ENCODE measurements at places on chromosomes 3 and 15.
A peak's percentile ranks its signal among the peaks of the same experiment; 100 is the strongest.

GRCh38 chr3:144295613-144296012 lies 324.0 kb downstream of the DIPK2A start:
- no peak overlapping the region for H3K27ac ChIP-seq
- H3K4me3 ChIP-seq, result no peak overlapping the region
- no peak for DNase-seq
- H3K27me3 ChIP-seq, result peaks cover 2% of the 10 kb centered on the region

DNA sequence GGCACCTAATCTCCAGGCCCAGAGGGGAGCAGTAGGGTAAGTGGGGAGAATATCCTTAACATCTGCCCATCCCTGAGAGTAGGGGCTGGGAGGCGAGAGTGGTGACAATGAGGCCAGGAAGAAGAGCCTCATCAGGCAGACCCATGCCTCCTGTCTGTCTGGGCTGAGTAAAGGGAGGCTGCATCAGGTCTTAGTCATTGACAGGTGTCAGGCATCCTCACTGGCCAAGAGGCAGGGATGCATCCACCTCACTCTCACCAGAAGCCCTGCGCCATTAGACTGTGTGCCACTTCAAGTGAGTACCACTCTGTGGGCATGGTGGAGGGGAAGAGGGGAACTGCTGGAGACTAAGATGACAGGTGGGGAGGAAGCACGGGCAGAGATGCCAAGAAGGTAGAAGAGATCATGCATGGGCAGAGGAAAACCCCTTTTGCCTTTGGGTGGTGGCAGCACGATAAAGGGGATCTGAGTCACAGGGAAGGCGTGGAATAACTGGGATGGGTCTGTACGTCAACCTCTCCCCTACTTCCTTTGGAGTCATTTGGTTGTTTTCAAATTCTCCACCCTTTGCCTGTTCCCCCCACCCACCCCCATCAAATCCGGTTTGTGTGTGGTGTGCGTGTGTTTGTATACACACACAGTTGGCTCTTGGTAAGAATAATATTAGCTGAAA lies 14.1 kb downstream of the ANAPC13 start:
- H3K36me3 ChIP-seq, result peaks cover 1% of the 10 kb centered on the region
- no peak overlapping the region for H3K27ac ChIP-seq
- no peak for DNase-seq

DNA sequence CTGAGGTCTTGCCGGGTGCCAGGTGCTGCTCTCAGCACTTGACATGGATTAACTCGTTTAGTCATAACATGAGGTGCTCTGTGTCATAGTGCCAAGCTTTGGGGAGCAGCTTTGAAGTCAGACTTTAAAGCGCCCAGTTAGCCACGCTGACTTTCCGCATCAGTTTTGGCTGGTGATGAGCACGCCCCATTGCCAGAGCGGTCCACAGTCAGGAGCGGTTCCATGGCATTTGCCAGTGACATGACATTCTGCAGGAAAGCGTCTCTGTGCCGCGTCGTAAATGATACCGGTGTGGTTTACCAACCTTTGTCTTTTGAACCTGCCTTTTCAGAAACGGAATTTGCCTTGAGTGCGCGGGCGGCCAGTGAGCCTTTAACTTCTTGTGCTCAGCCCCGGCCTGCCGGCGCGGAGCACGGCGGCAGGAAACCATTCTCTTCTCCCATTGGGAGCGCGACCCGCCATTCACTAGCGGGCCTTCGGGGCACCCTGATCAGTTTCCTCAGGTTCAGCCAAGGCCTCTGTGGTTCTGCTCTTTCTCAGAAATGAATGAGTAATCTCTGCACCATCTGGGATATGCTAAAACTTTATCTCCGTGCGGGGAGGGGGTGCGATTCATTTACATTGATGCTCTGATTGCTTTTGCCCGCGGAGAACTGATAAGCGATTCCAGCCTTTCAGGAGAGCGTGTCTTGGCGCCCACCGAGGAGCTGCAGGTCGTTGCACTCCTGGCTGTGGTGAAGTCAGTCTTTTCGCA lies 1.7 kb upstream of the SLC2A2 start:
- H3K27ac ChIP-seq, result no peak overlapping the region
- H3K4me1 ChIP-seq, result no peaks in the 10 kb centered on the region
- peaks cover 22% of the 10 kb centered on the region for H3K27me3 ChIP-seq
- no peak overlapping the region for H3K4me3 ChIP-seq

DNA sequence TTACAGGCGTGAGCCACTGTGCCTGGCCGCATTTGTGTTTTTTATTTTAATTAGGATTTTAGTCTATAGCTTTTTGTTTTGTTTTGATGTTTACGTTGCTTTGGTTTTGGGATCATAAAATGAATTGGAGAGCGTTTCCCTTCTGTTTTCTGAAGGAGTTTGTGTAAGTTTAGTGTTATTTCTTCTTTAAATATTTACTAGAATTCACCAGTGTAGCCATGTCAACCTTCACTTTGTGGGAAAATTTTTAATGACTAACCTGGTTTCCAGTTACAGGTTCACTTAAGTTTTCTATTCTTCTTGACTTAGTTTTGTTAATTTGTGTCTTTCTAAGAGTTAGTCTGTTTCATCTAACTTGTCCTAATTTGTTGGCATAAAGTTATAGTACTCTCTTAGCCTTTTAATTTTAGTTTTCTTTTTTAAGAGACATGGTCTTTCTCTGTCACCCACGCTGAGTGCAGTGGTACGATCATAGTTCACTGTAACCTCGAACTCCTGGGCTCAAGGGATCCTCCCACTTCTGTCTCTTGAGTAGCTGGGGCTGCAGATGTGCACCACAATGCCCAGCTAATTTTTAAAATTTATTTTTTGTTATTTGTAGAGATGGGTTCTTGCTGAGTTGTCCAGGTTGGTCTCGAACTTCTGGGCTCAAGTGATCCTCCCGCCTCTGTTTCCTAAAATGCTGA lies 61.0 kb downstream of the CHD2 start:
- H3K27me3 ChIP-seq, result no peaks in the 10 kb centered on the region
- H3K27ac ChIP-seq, result peak overlapping the region; percentile 52
- peaks cover 54% of the 10 kb centered on the region for H3K4me1 ChIP-seq
- no peak for DNase-seq
- H3K36me3 ChIP-seq, result peaks cover 81% of the 10 kb centered on the region

- H3K27me3 ChIP-seq, result no peaks in the 10 kb centered on the region
- H3K4me3 ChIP-seq, result no peak overlapping the region
- H3K36me3 ChIP-seq, result peaks cover 8% of the 10 kb centered on the region
- H3K27ac ChIP-seq, result no peak overlapping the region
- DNase-seq, result no peak
Observed at GRCh38 chr15:80155001-80155377, 2.2 kb downstream of the FAH start.

GRCh38 chr15:28981351-28981720 lies 95.6 kb downstream of the APBA2 start:
- no peaks in the 10 kb centered on the region for H3K27me3 ChIP-seq
- no peaks in the 10 kb centered on the region for H3K36me3 ChIP-seq
- H3K4me1 ChIP-seq, result peaks cover 32% of the 10 kb centered on the region
- DNase-seq, result no peak
- no peak overlapping the region for H3K27ac ChIP-seq

DNA sequence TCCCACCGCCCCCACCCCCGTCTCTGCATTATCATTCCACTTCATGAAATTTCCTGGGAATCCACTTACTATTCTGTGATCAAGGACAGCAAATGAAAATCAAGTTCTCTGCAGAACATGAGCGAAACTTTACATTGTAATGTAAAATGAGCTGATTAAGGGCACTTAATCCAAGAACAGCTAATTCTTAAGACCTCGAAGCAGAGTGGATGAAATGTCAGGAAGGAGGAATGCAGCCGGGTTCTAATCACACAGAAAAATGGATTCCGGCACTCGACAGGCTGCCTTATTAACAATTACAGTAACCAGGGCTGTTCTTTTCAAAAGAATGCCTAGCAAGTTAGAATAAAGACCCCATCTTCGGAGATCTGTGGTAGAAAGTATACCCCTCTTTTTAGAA lies 57.5 kb downstream of the RFTN1 start:
- H3K27me3 ChIP-seq, result no peaks in the 10 kb centered on the region
- no peak overlapping the region for H3K4me3 ChIP-seq
- peaks cover 23% of the 10 kb centered on the region for H3K36me3 ChIP-seq
- peaks cover 37% of the 10 kb centered on the region for H3K4me1 ChIP-seq
- no peak overlapping the region for H3K27ac ChIP-seq

- no peaks in the 10 kb centered on the region for H3K27me3 ChIP-seq
- H3K4me3 ChIP-seq, result no peak overlapping the region
- peaks cover 18% of the 10 kb centered on the region for H3K36me3 ChIP-seq
Observed at GRCh38 chr15:64247906-64248541, 85.2 kb upstream of the PPIB start.

- H3K4me3 ChIP-seq, result no peak overlapping the region
- H3K27ac ChIP-seq, result no peak overlapping the region
- no peaks in the 10 kb centered on the region for H3K36me3 ChIP-seq
- DNase-seq, result no peak
Observed at GRCh38 chr3:151431940-151432339, 28.9 kb downstream of the IGSF10 start.

GRCh38 chr3:194685065-194685717 lies 492 bp upstream of the FAM43A start:
- DNase-seq, result no peak
- H3K27me3 ChIP-seq, result peaks cover 25% of the 10 kb centered on the region
- H3K27ac ChIP-seq, result peak overlapping the region; percentile 69
- H3K36me3 ChIP-seq, result no peaks in the 10 kb centered on the region

GRCh38 chr3:101643861-101644613 lies 32.9 kb downstream of the ZBTB11 start:
- peak; percentile 47 for DNase-seq
- peak overlapping the region; percentile 27 for H3K4me3 ChIP-seq
- H3K4me1 ChIP-seq, result peaks cover 36% of the 10 kb centered on the region
- no peaks in the 10 kb centered on the region for H3K27me3 ChIP-seq
- peak overlapping the region; percentile 76 for H3K27ac ChIP-seq

- no peak overlapping the region for H3K4me3 ChIP-seq
- H3K27me3 ChIP-seq, result peaks cover 2% of the 10 kb centered on the region
- H3K27ac ChIP-seq, result no peak overlapping the region
- peaks cover 2% of the 10 kb centered on the region for H3K4me1 ChIP-seq
Observed at GRCh38 chr3:3080309-3080708, 29.9 kb downstream of the IL5RA start.

DNA sequence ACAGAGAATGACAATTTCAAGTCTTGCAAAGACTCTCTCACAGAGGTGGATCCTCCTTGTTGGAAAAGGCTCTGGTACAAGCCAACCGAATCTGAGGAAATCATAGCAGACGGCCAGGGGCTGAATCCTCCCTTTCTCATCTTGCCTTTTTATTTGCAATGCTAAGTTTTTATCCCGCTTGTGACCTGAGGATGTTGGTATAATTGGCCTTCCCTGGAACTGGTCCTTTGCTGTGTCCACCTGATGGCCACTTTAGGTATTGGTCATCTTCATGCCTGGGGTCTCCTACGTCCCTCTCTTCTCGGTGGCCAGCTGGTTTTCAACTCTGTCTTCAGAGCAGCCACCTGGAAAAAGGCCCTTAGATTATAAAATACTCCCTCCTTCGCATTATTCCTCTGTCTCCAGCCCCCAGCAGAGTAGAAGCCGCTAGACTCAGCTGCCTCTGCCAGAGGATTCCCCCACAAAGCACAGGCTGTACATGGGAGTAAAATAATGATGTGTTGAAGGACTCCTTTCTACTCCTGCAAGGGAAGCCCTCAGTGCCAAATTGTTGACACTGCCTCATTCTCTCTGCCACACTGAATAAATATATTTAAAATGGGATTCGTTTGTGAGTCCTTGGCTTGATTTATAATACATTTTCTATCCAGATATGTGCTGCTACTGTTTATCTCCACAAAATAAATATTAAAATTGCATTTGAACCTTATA lies 208.9 kb upstream of the CFAP20DC start:
- H3K4me1 ChIP-seq, result peaks cover 7% of the 10 kb centered on the region
- DNase-seq, result no peak

GRCh38 chr3:117003501-117003900 lies 293.9 kb downstream of the TUSC7 start:
- no peaks in the 10 kb centered on the region for H3K36me3 ChIP-seq
- H3K27ac ChIP-seq, result no peak overlapping the region
- H3K4me1 ChIP-seq, result no peaks in the 10 kb centered on the region
- H3K4me3 ChIP-seq, result no peak overlapping the region
- H3K27me3 ChIP-seq, result no peaks in the 10 kb centered on the region

GRCh38 chr3:127170814-127171213 lies 22.1 kb upstream of the PRR23E start:
- no peaks in the 10 kb centered on the region for H3K4me1 ChIP-seq
- H3K27ac ChIP-seq, result no peak overlapping the region
- peaks cover 25% of the 10 kb centered on the region for H3K27me3 ChIP-seq
- no peak overlapping the region for H3K4me3 ChIP-seq
- no peaks in the 10 kb centered on the region for H3K36me3 ChIP-seq
- DNase-seq, result no peak

DNA sequence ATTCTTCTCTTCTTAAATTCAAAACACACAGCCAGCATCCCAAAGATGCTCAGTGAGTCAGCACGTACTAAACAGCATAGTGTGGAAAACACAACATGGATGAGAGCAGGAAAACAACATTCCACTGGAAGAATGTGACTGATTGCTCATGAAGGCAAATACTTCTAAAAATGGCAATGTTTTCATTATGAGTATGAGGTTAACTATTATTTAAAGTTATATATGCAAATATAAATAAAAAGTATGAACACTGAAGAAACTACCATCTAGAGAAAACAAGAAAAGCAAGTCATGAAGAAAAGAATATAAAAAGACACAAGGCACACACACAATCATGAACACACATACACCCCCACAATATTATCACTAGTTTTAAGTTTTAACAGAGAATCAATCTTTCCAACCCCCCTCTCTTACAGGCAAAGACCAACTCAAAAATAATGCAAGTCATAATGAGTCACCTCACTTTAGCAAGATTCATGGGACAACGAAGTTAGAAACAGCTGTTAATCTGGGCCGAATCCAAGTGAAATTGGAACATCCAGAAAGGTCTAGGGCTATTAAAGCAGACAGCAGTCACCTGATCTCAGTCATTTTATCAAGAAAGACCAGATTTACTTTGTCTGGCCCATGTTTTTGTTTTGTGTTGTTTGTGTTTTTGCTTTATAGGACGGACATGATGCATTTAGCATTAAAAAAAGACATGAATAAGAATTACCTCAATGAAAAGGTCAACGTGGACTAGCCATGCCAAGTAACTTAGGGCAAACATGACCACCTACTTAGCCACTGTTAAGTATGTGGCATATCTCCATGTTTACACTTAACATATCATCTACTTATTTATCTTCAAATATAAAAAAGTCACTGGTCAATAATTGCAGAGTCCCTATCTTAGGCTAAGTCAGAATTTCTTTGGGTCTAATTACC lies 18.1 kb downstream of the GBE1 start:
- peak overlapping the region; percentile 3 for H3K27ac ChIP-seq
- DNase-seq, result no peak

- H3K4me1 ChIP-seq, result peaks cover 16% of the 10 kb centered on the region
- no peak overlapping the region for H3K27ac ChIP-seq
- H3K36me3 ChIP-seq, result peaks cover 3% of the 10 kb centered on the region
- no peak overlapping the region for H3K4me3 ChIP-seq
- DNase-seq, result no peak
Observed at GRCh38 chr3:114903213-114903612, 243.9 kb downstream of the ZBTB20 start.

DNA sequence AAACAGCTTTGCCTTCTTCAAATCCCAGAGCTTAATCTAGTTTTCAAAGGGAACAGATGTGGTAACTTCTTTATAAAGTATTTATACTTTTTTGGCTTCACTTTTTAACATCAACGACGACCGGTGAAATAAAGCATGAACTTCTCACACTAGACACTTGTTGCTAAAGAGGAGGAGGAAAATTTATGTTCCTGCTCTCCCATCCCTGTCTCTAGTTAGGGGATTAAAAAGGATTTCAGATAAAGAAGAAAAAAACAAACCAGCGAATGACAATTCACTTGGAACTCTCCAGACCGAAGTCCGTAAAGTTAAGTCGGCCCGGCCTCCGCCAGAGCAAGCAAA lies 672 bp downstream of the NEDD4 start:
- H3K27me3 ChIP-seq, result peaks cover 15% of the 10 kb centered on the region
- H3K4me3 ChIP-seq, result peak overlapping the region; percentile 86
- DNase-seq, result no peak
- peaks cover 30% of the 10 kb centered on the region for H3K4me1 ChIP-seq

Data from activated naive CD8-positive, alpha-beta T cell treated with anti-CD3 and anti-CD28 coated beads, Interleukin-2, amount 50 U/mL, for 24 hours (primary cell).